ENCODE measurements at places on chromosomes 13 and 19. TPM values are rescaled to one million over a fixed set of nuclear protein-coding genes. Genes with fewer than 3 reads are reported as not detected.

GRCh38 chr13:36108342-36108741, 22.8 kb downstream of the DCLK1 start:
- no peak for DNase-seq

DNA sequence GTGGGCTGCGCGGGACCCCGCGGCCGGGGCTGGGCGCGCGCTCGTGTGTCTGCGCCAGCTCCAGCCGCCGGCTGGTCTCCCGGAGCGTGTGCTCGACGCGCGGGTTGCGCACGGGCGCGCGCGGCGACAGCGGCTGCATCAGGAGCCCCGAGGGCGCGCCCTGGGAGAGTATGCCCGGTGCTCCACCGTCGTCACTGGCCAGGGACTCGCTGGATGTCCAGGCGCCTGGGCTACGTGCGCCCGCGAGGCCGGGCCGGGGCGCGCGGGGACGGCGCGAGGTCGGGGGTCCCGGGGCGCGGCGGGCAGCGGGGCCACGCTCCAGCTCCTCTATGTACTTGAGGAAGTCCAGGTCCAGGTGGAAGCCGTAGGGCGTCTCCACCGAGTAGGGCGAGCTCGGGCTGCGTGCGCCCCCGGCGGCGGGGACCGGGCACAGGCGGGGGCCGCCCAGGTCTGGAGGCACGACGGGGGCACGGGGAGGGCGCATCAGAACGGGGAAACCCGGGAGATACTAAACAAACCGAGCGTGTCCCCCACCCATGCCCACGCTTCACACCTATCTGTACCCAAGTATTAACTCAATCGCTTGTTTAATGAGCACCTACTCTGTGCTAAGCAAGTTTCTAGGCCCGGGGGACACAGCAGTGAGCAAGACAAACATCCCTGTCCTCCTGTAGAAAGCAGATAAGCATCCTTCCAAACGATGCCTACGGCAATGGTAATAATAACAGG, 7.6 kb downstream of the KANK3 start:
- no peak for DNase-seq

DNA sequence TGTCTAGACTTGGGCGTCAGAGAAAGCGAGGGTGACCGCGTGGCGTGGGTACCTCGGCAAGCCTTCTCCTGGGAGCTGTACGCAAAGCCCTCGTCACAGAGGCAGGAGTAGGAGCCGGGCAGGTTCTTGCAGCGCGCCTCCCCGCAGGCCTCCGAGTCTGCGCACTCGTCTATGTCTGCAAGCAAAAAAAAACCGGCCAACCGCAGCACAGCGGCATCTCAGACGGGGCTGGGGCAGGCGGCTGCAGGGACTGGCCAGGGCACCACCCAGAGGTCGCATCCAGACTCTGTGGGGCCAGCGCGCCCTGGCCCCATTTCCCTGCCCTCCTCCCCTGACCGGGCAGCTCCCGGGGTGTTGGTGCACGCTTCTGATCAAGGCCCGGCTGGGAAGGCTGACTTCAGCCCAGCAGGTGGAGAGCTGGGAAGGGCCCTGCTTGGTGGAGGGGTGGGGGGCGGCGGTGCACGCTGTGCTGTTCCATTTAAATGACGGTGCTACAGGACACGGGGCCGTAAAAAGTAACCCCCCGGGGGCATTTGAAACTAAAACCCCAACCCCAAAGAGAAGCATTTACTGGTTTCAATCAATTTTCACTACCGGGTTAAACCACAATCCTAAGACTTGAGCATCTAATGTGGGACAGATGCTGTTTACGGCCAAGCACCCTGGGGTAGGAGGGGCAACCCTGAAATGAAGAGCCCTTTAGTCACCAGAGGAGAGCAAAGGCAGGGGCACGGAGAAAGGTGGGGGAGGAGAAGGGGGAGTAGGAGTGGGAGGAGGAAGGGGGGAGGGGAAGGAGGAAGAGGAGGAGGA, 28.2 kb downstream of the GAS6 start:
- DNase-seq, result no peak

DNA sequence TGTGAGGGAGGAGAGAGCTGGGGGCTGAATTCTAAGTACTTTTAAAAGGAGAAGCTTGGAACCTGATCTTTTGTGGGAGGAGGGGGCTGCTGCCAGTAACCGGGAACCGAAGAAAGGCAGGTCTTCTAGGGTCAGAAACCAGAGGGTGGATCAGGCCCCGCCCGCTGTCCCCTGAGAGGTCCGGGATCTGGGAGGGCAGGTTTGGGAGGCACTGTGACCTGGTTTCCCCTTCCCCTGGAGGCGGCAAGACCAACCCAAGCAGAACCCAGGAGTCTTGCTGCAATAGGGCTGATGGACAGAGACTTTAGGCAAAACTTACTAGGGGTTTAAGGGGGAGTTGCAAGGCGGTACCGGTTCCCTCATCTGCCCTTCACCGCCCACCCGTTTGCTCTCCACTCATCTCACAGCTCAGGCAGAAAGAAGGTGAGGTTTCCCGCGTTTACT, 707 bp upstream of the KLK8 start:
- DNase-seq, result no peak

DNA sequence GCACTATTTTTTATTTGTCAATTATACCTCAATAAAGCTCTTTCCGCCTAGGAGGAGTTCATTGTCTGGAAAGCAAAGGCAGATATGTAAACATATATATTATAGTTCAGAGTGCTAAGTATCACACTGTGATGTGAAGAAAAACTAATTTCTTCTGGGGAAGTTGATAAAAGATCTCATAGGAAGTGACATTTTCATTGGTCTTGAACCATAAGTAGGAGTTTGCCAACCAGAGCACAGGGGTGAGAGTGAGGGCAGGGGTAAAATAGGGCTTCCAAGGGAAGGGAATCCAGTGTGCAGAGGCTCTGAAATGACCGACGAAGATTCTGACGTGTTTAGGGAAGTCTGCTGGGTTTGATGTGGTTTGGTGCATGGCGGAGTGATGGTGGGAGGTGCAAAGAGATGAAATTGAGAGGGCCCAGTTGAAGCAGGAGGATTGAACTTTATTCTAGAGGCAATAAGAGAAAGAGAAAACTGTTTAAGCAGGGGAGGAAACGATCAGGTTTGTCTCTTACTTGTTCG, 780 bp upstream of the GTF2F2 start:
- no peak for DNase-seq

- no peak for DNase-seq
These were observed 79.5 kb downstream of the KCNRG start for GRCh38 chr13:50094615-50095293.

DNA sequence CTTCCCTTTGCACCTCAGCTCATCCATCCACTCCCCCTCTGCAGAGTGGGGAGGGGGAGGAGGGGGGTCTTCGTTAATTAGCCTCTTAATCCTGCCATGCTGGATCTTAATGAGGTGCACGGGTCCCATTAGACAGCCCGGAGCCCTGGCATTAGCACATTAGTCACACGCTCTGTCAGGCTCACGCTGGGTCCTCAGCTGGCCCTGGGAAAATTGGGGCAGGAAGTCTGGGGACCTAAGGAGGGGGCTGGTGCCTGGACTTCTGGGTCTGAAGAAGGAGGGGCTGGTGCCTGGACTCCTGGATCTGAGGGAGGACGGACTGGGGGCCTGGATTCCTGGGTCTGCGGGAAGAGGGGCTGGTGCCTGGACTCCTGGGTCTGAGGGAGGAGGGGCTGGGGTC, 444 bp upstream of the NCCRP1 start:
- no peak for DNase-seq

DNA sequence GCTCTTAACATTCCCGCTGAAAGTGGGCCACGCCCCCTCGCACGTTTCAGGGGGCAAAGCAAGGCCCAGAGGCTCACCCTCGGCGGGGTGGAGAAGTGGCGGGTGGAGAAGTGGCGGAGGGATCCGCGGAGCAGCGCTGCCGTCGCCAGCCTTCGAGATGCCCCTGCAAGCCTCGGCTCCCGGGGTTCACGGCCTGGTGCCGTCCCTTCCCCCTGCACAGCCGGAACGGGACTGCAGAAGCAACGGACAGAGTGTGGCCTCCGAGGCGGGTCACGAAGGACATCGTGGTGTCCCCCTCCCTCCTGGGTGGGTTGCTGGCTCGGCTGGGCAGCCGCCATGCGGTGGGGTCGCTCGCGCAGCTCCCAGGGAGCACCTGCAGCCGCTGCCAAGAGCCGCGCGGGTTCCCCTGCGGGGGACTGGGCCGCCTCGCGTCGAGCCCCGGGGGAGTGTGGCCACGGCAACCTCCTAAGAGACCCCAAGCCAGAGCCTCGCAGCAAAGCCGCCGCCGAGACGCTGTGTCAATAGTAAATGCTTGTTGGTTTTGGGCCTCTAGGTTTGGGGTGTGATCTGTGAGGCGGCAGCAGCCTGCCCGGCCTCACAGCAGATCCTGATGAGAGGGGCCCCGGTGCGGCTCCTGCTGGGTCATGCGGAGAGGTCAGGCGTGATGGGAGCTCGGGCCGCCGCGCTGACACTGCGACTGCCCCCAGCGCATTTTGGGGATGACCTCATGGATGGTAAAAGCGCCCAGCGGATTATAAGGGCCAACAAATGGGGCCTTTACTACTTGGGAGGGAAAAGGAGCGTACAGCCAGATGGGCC, 5.5 kb downstream of the TPGS1 start:
- no peak for DNase-seq

- peak; percentile 77 for DNase-seq
These were observed 3.2 kb downstream of the SELENOW start for GRCh38 chr19:47781590-47782262.

DNA sequence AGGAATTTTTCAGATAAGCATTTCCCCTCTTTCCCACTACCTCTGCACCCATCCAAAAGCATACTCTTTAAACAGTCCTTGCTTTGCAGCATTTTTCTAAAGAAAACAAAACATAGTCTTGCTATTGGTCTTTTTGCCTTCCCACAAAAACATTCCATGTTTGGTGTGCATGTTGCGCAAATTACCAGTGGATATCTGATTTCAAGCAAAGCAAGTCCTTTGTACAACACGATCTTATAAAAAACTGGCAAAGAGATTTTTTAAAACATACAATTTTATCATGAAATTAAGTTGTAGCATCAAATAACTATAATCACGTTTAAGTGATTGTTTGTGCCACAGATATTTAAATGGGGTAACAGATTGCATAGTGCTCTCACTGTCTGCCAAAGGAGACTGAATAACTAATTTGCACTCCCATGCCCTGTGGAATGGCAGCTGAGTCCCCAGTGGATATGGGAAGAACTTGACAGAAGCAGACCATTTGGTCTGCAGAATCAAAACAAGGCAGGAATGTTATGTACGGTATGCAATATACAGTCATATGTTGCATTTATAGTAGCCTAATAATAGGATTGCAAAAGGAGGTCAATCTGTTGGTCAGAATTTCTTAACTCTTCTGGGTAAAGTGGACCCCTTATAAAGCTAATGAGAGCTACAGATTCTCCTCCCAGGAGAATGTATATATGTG, 285.7 kb downstream of the TBC1D4 start:
- peak; percentile 11 for DNase-seq

GRCh38 chr13:65868099-65868498, 1362.0 kb downstream of the PCDH9 start:
- no peak for DNase-seq

GRCh38 chr13:40026741-40027140, 371.3 kb downstream of the COG6 start:
- DNase-seq, result no peak

- no peak for DNase-seq
These were observed 11.3 kb downstream of the POSTN start for GRCh38 chr13:37587236-37587635.

- DNase-seq, result peak; percentile 83
These were observed 48.9 kb upstream of the EPHX3 start for GRCh38 chr19:15280915-15281683.

DNA sequence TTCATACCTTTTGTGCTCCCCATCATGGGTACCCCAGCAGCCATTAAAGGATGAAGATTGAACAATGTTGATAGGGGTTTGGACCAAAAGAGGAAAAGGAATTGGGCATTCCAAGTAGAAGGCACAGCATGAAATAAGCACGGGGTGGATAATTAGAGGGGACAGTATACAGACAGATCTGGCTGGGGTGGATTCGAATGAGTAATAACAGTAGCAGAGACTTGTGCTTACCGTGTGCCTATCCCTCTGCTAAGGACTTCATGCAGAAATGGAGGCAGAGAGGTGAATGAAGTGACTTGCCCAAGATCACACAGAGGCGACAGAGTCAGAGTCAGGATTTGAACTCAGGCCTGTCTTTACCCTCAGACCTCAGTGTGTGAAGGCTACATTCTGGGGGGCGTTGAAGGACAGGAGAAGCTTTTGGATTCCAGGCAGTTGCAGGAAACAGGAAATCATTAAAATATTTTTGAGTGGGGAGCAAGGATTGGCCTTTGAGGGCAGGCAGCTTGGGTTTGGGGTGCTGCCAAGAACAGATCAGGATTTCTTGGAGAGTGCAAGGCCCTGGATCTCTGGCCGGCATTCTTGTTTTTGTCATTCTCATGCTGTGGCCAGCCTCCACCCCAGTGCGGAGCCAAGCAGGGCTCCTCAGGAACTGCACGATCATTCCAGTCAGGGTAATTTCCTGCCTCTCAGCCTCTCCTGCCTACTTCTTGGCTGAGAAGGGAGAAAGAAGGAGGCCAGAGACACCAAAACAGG, 18.7 kb downstream of the PAF1 start:
- peak; percentile 63 for DNase-seq

DNA sequence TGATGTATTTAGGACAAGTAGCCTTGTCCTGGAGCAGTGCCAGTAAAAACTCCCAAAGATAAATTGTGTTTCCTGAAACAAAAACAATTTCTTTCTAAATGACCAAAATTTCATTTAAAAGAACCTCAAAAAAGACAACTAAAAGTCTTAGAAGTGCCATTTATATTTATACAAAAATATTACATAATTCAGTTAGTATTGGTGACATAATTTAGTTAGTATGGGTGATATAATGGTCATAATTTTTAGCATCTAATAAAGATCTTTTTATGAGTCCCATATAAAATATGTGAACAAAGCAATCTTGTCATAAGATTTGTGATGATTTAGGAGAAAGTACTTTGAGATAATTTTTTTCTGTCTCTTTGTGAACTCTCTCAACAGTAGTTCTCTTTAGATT, 76.0 kb downstream of the ELF1 start:
- DNase-seq, result no peak

- no peak for DNase-seq
These were observed 53.1 kb downstream of the ATP7B start for GRCh38 chr13:51958217-51958547.

GRCh38 chr13:32515246-32515645, 23.3 kb downstream of the N4BP2L2 start:
- no peak for DNase-seq

Gene NLRP5
- not detected for total RNA-seq

Gene FGF21
- not detected for total RNA-seq

Gene JOSD2
- 3.2 TPM for total RNA-seq

Gene SOHLH2
- total RNA-seq, result 0.36 TPM

Gene SYDE1
- total RNA-seq, result 3.2 TPM

Gene TEX29
- 0.45 TPM for total RNA-seq

Gene ZNF846
- total RNA-seq, result 41.1 TPM

Gene CEACAM16
- not detected for total RNA-seq

Gene SLC6A16
- total RNA-seq, result 1.4 TPM

Gene MEF2B
- 0.27 TPM for total RNA-seq

Gene ATXN8OS
- total RNA-seq, result 1.1 TPM
